ENCODE measurements at places on chromosomes 2 and 18.

DNA sequence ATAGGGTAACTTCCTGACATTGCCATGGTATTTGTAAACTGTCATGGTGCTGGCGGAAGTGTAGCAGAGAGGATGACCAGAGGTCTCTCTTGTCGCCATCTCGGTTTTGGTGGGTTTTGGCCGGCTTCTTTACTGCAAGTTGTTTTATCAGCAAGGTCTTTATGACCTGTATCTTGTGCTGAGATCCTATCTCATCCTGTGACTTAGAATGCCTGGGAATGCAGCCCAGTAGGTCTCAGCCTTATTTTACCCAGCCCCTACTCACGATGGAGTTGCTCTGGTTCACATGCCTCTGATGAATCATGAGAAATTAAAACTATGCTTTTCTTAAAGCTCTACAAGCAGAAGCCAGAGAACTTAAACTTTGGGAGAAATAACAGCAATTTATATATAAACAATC is 12.7 kb upstream of the NFU1 start:
- DNase-seq, result no peak

DNA sequence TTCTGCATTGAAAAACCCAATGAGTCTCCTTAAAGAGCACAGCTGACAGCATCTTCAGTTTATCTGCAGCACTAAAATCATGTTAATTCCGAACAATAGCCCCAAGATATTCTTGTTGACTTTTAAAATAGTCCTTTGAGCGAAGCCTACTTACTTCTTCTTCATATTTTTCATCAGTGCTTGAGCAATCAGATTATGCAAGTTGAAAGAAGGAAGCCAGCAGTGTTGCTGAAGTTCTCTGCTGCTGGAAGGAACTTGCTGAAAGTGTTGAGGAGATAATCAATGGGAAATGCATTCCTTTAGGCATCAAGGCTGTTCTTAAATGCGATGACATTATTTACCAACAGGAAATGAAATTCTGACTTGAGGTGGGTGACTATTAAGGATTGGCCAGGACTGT is 105.9 kb upstream of the SNTG2 start:
- DNase-seq, result no peak

DNA sequence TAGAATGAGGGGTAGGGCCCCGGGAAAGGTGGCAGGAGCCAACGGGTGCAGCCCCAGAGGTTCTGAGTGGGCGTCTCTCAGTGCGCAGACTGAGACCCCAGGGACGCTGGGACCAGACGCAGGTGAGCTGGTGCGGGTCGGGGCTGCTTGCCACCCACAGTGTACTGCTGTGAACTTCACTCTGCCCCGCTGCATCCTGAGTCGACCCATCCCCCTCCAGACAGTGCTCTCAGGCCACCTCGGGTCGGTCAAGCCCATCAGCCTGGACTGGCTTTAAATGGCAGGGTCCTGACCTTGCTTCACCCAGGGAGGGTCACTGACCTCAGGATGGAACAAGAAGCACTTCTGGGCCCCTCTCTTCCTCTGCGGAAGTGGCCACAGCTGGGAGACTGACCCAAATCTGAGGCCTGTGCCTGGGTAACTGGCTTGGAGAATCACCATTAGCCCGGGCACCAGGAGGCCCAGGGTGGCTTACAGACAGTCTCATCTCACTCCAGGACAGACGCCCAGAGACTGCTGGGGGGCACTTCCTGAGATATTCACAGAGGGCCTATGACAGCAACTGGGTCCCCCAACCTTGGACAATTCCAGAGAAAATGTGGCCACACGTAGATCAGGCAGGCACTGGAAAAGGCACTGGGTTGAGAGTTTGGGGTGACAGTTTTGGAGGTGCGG is 23.7 kb upstream of the BOK start:
- DNase-seq, result no peak

GRCh38 chr2:6919901-6920742 is 2.9 kb downstream of the RNF144A start:
- no peak for DNase-seq

- no peak for DNase-seq
Observed at GRCh38 chr2:149363958-149364357, 33.6 kb downstream of the LYPD6 start.

- DNase-seq, result no peak
Observed at GRCh38 chr2:231191896-231192872, 6.2 kb upstream of the ARMC9 start.

- DNase-seq, result no peak
Observed at GRCh38 chr2:207792244-207792785, 22.6 kb upstream of the FZD5 start.

GRCh38 chr2:102950371-102950946 is 188.6 kb downstream of the TMEM182 start:
- DNase-seq, result no peak

- peak; percentile 4 for DNase-seq
Observed at GRCh38 chr18:46946656-46947282, 29.4 kb downstream of the KATNAL2 start.

GRCh38 chr18:78393086-78393862 is 586.3 kb upstream of the SALL3 start:
- DNase-seq, result no peak

DNA sequence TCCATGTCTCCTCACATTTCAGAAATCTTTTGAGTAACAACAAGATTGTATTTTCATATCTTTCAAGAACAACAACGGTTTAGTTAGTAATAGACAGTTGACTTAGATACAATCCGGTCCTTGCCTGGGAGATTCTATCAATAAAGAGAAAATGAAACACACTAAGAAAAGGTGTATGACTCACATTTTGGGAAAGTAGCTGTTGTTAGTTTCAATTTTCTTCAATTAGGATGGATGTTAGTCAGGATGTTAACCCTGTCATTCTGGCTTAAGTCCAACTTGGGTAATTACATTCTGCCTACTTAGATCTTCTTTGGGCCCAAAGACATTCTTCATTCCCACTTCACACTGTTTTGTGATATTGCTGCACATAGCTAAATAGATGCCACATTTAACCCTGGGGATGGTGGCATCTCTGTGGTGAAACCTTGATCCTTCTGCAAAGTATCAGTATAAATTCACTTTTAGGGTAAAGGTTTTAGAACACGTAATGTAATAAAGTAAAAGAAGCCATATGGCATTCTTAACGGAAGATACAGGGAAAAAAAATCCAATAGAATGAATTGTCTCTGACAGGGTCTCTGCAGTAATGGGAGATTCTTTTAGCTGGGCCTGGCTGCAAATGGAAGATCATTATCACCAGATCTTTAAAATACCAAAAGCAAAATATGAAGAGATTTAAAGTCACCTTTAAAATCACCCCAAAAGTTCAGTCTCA is 365.5 kb downstream of the FIGN start:
- no peak for DNase-seq

DNA sequence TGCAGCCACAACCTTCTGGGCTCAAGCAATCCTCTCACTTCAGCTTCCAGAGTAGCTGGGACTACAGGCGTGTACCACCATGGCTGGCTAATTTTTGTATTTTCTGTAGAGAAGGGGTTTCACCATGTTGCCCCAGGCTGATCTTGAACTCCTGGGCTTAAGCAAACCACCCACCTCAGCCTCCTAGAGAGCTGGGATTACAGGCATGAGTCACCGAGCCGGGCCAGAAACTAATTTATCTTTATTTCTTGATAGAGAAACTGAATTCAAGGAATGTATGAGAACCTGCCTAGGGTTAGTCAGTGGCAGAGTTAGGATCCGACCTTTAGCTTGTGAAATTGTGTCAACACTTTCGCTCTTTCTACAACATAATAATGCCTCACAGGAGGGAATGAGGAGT is 19.3 kb upstream of the ITGAV start:
- DNase-seq, result no peak

DNA sequence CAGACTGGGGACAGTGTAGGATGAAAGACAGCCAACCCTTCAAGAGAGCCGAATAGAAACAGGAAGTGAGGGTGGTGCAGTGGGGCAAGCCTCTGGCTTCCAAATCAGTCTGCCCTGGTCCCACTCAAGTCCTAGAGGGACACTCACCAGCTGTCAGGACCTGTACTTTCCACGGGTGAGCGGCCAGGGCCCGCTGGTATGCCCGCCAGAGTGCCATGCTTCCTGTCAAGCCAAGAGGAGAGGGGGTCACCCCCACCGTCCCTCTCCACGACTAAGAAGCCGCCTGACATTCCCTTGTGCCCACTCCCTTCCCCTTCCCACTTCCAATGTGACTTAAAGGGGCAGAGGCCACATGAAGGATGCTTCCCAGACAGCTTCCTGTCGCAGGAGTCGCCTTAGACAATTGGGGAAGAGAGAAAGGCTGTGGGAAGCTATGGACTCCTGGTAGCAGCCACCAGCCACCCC is 564 bp downstream of the MPV17 start:
- no peak for DNase-seq

DNA sequence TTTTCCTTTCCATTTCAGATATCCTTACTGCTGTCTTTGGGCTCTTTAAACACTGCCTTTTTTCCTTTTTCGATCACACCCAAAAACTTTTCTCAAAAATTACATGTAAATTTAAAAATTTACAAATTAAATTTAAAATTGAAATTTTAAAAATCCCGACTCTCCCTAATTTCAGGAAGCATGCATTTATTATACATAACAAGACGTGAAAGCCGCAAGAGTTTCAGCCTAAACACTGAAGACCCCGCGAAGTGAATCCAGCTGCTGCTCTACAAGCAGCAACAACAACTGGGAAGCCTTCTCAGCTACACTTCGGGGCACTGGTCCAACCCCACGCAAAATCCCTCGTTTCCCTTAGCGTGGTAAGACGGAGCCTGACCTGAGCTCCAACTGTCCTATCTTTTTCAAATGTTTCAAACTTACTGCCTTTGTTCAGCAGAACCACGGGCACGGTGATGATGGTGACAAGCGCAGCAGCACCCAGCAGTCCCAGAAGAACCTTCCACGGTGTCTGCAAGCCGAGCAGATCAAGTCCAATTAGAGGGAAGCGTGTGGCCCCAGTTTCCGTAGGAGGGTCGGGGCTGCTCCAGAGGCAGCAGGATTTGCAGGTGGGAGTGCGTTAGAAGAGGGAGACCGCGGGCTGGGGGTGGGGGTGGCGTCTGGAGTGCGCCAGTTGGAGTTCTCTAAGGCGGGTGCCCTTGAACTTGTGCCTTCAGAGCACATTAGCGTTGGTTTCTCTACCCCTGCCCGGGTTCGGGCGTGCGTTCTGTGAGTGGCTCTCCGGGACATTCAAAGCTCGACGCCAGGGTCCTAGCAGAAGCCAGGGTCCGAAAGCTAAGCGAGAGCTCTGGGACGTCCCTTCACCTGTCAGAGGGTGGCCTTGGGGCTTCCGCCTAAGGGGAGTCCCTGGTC is 783 bp downstream of the DPP4 start:
- DNase-seq, result no peak

- no peak for DNase-seq
Observed at GRCh38 chr2:207473049-207473930, 56.5 kb upstream of the CREB1 start.

- no peak for DNase-seq
Observed at GRCh38 chr18:8506251-8507049, 102.8 kb upstream of the RAB12 start.

GRCh38 chr2:121696410-121696930 is 40.2 kb downstream of the NIFK start:
- DNase-seq, result no peak

DNA sequence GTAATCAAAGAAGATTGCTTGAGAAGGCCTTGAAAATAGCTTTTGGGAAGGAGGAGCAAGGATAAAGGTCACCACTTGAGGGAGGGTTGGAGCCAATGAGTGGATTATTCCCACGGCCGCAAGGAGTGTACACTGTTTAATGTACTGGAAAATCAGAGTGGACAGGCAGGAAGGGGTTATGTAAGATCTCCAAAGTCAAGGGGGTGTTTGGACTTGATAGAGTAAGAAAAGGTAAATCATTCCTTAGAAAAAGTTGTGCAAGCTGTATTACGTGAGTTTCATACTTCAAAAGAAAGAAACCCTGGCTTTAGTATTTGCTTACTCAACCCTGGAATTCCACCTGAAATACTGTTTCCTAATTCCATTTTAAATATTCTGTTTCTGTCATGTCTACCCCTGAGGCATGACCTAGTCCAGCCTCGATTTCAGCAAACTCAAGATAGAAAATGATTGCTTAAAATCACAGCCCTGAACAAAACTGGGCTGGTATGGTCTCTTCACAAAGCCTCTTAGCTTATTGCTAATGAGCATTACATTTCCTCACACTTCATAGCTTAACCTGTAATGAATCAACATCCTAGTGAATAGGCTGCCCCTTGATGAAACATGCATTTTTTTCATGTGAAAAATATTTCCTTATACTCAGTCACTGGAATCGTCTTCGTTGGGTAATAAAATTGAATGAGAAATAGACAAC is 1.1 kb downstream of the MREG start:
- DNase-seq, result no peak

GRCh38 chr2:100924520-100925451 is 77.3 kb upstream of the RPL31 start:
- DNase-seq, result no peak

GRCh38 chr2:77922567-77922966 is 400.4 kb upstream of the LRRTM4 start:
- DNase-seq, result no peak

DNA sequence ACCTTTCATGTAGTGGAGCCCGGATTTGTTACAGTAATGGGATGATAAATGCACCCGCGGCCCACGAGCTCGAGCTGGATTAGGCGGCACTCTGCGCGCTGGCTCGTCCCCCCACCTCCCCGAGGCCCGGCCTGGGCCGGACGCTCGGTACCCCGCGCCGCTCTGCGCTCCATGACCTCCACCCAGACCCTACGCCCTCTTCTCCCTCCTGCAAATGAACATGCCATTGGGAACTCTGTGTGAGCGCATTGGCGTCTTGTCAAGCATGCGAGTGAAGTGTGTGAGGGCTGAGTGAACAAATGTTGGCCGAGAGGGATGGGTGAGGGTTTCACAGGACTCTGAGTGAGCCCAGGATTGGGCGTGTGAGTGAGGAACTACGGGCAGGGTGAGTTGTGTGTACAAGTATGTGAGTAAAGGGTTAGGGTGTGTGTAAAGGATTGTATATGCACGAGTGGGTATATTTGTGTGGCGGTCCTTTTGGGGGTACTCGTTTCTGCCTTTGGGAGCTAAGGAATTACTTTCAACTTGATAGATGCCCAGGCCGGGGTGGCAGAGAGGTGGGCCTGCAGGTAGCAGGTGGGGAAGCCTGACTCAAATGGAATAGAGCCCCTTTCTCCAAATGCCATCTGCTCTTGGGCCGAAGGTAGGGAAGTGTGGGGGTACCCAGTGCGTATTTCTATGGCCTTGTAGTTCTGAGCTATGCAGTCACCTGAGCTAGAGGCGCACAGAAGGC is 2.9 kb upstream of the EN1 start:
- DNase-seq, result no peak

GRCh38 chr2:189088591-189089205 is 90.9 kb downstream of the COL5A2 start:
- no peak for DNase-seq

GRCh38 chr2:131552871-131553270 is 25.2 kb downstream of the CCDC74A start:
- DNase-seq, result no peak
